SJSA1 (cell line): ENCODE measurements at places on chromosomes 5 and 9.

DNA sequence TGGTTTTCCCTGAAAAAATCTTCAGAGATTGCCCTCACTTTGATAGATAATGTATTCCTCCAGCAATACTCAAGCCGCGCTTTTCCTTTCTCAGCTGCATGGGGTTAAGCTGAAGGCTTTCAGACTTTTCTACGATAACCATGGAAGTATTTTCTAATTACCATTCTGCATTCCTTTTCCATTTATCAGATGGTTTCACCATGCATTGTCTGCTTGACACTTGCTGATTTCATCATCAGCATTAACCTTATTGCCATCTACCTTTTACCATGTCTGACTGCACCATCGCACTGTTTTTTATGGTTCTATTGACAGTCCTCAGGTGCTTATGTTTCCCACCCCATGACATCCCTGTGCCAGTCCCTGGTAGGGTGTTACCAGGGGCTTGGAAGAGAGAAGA lies 91.6 kb downstream of the DMAC1 start:
- no peak for DNase-seq

GRCh38 chr9:19441730-19442129 lies 32.9 kb downstream of the ACER2 start:
- DNase-seq, result no peak

DNA sequence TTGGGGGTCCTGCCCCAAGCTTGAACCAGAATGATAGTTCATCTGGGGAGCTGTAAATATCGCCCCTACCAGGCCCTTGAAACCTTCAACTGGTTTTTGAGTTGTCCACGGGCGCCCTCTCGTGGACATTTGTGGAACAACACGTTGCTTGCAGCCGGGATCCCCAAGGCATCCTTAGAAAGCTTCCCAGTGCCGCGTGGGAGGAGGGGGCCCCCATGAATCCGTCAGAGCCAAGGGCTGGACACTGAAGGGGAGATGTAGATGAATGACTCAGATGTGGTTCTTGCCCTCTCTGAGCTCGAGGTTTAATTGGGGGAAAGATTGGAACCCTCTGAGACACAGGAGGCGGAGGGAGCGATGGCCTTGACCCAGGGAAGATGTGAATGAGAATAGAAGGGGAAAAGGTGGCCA lies 31.8 kb upstream of the ORM1 start:
- peak; percentile 68 for DNase-seq

GRCh38 chr5:67245259-67245846 lies 48.8 kb upstream of the CD180 start:
- DNase-seq, result no peak

DNA sequence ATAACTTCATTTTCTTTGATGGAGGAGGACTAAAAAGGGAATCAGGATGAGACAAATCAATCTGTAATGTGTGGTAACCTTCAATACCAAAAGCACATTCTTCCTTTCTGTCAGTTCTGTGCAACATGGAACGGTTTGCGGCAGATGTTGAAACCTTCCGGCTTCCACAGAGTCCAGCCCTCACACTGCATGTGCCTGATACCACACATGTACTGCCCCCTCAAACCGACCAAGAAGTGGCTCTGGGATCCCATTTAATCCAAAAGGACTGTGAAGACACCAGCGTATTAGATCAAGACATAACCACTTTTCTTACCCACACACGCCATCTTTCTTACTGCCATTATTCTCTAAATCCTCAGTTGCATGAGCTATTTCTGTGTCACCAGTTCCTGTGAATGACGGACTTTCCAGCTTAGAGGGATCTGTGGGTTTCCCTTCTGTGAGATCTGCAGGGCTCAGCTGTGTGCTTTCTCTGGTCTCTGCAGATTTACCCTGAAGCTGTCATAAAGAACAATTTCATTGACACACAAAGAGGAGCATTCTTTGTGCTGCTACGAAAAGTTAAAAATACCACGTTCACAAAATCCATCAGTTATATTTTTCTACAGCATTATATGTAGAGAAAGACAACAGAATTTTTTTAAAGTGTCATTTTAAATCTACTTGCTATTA lies 25.8 kb downstream of the NSUN2 start:
- no peak for DNase-seq

GRCh38 chr9:21836437-21837161 lies 34.2 kb downstream of the MTAP start:
- DNase-seq, result peak; percentile 59

GRCh38 chr9:4755026-4755609 lies 14.1 kb upstream of the AK3 start:
- DNase-seq, result no peak

GRCh38 chr5:108481355-108481931 lies 99.5 kb upstream of the FBXL17 start:
- peak; percentile 22 for DNase-seq

GRCh38 chr5:60577116-60577515 lies 122.8 kb downstream of the DEPDC1B start:
- no peak for DNase-seq

GRCh38 chr9:129131300-129132145 lies 20.3 kb downstream of the PTPA start:
- DNase-seq, result peak; percentile 54

- DNase-seq, result no peak
Observed at GRCh38 chr9:6096821-6097220, 81.4 kb upstream of the RANBP6 start.

GRCh38 chr9:35272989-35273388 lies 111.2 kb downstream of the UNC13B start:
- DNase-seq, result no peak

GRCh38 chr5:1076406-1076805 lies 35.5 kb downstream of the SLC12A7 start:
- DNase-seq, result no peak

DNA sequence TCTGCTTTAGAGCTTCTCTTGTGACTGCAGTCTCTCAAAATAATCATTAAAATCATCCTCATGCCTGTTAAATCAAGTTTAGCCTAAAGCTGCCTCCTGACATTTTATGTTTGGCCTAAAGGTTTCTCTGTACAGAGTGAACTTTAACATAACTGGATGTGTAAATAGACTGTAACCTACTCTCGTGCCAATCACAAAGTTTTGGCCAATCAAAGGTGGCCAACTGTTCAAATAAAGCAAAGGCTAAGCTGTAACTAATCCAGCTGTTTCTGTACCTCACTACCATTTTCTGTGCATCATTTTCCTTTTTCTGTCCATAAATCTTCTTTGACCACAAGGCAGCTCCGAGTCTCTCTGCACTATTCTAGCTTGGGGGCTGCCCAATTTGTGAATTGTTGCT lies 86.2 kb downstream of the GCNT1 start:
- DNase-seq, result no peak

- DNase-seq, result no peak
Observed at GRCh38 chr5:140694276-140694675, 3.0 kb downstream of the HARS2 start.

DNA sequence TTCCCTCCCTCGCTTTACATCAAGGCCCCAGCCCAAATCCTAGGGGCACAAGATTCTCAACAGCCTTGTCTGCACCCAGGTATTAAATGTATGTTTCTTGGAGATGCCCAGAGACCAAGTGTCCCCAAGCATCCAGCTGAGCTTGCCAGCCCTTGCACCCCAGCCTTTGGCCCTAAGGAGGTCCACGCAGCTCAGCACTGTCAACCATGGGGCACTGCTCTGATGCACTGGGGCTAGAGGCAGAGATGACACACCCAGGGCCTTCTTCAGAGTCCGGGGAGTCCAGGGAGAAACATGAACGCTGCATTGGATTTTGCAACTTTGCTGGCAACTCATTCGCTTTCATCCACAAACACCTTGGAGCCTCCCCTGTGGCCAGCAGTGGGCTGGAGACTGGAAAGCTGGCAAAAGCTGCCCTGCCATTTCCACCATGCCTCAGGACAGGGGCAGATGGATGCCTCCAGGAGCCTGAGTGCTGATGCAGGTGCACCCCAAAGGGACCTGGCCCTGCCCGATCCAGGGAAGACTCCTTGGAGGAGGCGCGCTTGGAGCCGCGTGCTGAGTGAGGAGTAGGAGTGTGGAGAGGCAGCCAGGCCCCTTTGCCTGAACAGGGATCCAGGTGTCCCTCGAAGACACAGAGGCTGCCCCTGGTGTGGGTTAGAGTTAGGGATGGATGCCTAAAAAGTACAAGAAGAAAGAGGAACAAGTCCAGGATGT lies 19.3 kb downstream of the PAEP start:
- no peak for DNase-seq

DNA sequence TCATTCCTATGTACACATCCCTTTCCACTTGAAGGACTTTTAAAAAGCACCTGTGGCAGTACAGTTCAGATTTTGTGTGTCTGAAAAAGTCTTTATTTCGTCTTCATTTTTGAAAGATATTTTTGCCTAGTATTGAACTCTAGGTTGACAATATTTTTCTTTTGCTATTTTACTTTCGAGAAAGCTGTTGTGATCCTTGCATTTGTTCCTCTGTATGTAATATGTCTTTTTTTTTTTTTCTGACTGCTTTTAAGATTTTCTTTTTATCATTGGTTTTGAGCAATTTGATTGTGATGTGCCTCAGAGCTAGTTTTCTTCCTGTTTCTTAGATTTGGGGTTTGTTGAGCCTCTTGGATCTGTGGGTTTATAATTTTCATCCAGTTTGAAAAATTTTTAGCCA lies 13.3 kb downstream of the LCP2 start:
- no peak for DNase-seq

- no peak for DNase-seq
Observed at GRCh38 chr9:131674425-131675421, 65.2 kb downstream of the RAPGEF1 start.

DNA sequence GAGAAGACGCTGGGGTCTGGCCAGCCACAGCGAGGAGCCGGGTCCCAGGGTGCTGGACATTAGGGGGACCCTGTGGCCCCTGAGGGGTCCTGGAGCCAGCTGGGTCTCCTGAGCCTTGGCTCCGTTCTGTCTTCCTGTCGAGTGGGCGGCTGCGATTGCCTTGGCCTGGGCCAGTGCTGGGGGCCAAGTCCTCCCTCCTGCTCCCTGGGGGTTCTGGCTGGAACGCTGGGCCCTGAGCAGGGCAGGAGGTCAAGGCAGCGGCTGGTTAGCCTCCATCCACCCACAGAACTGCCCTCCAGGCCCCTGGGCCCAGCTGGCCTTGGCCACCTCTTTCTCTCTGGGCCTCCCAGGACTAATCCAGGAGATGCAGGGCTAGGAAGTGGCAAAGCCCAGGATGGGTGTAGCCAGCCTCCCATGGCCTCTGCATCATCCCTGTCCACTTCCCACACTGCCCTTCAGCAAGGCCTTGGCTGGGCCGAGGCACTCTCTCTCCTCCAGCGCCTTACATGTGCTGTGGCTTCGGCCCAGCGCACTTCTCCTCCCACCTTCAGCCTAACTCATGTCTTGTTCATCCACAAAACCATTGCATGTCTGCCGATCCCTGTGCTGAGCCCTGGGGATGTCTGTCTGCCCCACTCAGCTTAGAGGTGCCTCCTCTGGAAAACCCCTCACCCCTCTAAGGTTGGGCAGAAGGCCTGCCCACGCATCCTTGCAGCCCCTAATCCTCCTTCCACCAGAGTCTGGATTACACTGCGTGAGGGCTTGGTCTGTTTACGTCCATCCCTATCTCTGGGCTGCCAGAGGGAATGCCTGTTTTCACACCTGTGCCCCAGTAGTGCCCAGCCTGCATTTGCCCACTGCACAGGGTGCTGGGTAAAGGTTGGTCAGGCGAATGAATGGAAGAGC lies 5.0 kb downstream of the LAMC3 start:
- no peak for DNase-seq

- no peak for DNase-seq
Observed at GRCh38 chr5:83220331-83220730, 143.0 kb downstream of the XRCC4 start.

GRCh38 chr9:21542787-21543186 lies 60.7 kb upstream of the IFNE start:
- no peak for DNase-seq

GRCh38 chr5:89723907-89724306 lies 685.6 kb downstream of the CETN3 start:
- no peak for DNase-seq

GRCh38 chr5:157203417-157203816 lies 22.8 kb downstream of the ITK start:
- no peak for DNase-seq

DNA sequence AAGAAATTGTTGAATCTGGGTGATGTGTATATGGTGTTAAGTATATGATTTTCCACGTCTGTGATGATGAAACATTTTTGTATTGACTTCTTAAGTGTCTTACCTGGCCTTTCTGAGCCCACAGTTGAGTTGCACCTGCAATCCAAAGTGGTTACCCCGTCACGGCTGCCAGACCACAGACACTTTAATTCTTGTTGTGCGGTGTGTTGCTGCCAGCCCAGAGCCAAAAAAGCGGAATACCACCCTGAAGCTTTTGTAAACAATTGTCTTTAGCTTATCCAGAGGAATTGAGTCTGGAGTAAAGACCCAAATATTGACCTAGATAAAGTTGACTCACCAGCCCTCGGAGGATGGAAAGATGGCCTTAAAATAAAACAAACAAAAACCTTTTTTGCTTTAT lies 35.1 kb downstream of the MTAP start:
- DNase-seq, result peak; percentile 64

DNA sequence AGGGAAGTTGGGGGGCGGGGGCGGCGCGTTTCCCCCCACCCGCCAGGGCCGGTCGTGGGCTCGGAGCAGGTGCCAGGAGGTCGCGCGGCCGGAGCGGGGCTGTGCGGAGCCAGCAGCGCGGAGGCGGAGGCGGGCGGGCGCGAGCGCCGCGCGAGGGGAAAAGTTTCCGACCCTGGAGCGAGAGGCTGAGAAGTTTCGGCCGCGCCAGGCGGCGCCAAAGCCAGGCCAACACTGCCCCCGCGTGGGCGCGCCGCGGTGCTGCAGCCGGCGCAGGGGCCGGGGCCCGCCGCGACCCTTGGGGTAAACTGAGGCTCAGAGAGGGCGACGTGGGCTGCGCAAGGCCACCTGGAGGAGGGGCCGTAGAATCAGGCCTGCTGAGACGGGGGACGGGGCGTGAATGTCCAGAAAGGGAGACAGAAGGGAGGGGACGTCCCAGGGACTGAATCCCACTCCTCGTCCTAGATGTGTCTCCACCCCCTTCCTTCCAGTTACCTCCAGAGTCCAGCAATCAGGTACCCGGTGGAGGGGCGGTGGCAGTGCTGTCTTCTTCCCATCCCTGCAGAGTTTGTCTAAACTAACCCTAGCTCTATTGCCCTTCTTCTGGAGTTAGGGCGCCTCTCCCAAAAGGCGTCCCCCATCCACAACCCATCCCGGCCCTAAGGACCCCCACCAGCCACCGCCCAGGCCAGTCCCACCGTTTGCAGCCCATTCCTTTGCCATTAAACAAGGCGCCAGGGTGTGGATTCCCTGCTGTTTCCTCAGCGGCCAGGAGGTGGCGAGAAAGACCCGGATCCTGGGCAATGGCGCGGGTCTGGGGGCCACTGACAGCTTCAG lies 10.2 kb downstream of the C9orf50 start:
- peak; percentile 72 for DNase-seq

GRCh38 chr5:28430565-28431178 lies 1392.3 kb upstream of the CDH9 start:
- no peak for DNase-seq
